ENCODE measurements at places on chromosomes 3 and 15.

DNA sequence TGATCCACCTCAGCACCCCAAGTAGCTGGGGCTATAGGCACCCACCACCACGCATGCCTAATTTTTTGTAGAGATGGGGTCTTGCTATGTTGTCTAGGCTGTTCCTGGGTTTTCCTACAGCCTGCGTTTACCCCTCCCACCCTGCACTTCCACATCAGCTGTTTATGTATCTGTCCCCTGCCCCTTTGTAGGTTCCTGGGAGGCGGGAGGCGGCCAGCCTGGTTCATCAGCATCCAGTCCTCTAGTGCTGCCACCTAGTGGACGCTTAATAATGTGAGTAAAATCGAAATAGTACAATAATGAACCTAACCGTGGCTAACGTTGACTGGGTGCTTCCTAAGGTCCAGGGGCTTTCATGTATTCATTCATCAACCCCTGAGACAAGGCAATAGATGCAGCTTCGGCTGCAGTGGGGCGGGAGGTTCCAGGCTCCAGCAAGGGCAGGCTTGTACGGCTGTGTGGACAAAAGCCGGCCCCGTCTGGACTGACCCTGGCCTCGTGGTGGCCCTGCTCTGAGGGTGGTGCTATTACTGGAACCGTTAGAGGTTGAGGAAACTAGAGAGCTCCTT is 1.2 kb upstream of the LCTL start:
- no peak for DNase-seq

DNA sequence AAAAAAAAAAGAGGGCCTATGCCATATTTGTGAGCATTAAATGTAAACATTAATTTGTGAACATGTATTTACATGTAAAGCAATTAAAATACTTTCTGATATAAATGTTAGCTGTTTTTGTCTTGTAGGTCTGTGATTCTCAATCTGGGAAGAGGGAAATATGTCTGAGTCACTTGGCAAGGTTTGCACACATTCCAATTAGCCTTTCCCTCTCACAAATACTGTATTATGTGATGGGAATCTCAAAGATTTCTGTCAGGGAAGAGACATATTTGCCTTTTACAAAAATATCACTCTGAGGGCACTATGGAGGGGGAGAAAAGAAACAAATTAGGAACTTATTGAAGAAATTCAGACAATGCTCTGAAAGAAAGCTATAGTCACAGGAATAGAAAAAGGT is 483.6 kb downstream of the GBE1 start:
- DNase-seq: no peak

- no peak for DNase-seq
Observed at GRCh38 chr3:99111235-99111634, 209.7 kb upstream of the DCBLD2 start.

DNA sequence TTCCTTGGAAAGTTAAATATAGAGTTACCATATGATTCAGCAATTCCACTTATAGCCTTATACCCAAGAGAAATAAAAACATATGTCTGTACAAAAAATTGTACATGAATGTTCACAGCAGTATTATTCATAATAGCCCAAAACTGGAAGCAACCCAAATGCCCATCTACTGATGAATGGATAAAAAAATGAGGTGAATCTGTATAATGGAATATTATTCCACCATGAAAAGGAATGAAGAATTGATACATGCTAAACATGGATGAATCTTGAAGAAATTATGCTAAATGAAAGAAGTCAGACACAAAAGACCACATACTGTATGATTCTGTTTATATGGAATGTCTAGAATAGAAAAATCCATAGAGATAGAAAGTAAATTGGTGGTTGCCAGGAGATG is 61.4 kb downstream of the TTC23 start:
- DNase-seq: no peak

GRCh38 chr3:178202194-178202593 is 334.0 kb upstream of the KCNMB2 start:
- DNase-seq: no peak

DNA sequence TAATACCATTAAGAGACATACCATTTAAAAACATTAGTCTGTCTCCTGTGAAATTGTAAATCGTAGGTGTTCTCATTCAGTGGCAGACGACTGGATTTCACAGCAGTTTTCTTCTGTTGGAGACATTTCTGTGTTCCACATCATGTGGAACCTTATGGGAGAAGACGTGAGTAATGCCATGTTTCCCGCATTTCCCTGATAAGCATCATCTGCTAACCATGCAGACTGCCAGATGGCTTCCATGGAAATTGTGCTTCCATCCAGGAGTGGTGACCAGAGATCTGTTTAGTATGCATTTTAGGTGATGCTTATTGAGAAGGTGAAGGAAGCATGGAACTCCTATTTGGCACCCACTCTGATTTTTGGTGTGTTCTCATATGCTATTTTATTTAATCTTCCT is 28.4 kb upstream of the ST3GAL6 start:
- no peak for DNase-seq

DNA sequence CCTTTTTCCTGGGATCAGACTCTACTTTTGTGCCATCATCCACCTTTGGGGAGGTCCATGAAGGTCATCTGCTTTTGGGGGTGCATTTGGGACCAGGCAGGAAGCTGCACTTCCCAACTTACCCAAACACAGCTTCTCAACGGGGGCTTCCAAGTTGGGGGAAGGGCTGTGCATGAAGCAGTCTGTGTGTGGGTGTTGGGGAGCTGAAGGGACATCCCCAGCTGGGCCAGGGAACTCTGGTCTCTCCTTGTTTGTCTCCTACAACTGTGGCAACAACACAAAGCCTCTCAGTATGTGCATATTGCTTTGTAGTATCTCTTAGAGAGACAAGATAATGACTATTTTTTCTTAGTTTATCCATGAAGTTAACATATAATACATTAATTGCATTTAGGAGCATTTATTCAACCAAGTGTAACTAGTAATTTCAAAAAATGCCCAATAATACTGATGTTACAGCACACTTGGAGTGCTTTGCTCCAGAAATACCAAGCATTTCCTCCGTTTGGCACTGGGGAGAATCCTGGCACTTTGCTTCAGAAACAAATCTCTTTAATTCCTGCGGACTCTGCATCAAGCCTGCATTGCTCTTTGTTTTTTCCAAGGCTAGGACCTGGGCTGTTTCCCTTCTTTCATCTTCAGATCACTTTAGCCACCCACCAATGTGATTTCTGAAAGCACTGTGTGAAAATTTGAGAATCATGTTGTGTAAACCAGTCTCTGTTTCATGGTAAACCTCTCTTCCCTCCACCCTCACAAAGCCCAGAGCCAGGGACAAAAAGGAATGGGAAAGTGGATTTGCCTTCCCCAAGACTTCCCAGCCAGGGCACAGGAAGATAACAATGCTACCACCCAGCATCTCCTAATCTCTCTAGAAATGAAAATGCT is 126.2 kb upstream of the PFN2 start:
- DNase-seq: no peak

- DNase-seq: no peak
Observed at GRCh38 chr15:72415304-72415703, 17.2 kb downstream of the TMEM202 start.

- no peak for DNase-seq
Observed at GRCh38 chr15:85980946-85981345, 98.7 kb upstream of the AGBL1 start.

- no peak for DNase-seq
Observed at GRCh38 chr3:67765575-67765974, 111.2 kb upstream of the SUCLG2 start.

DNA sequence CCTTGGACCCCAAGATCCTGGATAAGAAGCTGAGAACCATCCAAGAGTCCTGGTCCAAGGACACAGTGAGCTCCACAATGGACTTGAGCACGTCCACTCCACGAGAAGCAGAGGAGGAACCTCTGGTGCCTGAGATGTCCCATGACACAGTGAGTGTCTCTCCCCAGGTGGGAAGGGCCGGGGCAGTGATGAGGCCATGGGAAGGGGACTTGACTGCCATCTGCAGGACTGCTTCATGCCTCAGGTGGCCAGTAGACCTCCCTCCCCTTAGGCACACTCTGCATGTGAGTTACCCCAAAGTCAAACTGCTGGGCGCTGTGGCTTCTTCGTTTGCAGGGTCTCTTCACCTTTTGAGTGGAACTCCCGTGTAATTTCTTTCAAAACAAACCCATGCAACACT is 59.7 kb downstream of the CCDC33 start:
- DNase-seq: no peak

DNA sequence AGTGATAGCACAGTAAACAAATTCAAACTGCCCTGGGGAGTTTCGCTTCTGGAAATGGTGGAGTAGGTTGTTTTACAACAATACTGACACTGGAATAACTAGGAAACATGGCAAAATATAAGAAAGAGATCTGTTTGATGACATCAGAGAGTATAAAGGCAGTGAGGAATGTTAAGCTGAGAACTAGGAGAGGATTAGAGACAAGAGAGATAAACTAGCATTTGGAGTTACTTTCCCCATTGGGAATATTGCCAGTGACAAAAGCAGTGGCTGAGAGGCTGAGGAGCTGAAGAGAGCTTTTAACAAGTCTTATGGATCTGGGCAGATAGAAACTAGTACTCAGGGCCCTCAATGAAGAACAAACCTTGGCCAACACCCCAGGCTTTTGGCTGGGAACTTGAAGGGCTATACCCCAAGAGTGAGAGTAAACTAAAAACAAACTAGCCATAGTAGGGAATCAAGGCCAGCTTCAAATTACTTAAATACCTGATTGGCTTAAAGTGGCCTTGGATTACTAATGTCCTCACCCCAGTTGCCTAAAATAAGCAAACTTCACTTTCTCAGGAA is 280.4 kb downstream of the KLF13 start:
- DNase-seq: no peak

GRCh38 chr3:147305533-147306250 is 100.7 kb downstream of the ZIC4 start:
- DNase-seq: no peak

Data from left forelimb (tissue), 1 donor.